ENCODE measurements at places on chromosomes 6 and 20. TPM values are rescaled to one million over a fixed set of nuclear protein-coding genes. Genes with fewer than 3 reads are reported as not detected.
A peak's percentile ranks its signal among the peaks of the same experiment; 100 is the strongest.

The BPI gene
- not detected for total RNA-seq

The EGFL8 gene
- total RNA-seq, result 5.2 TPM

The OR5V1 gene
- total RNA-seq, result not detected

The AIF1 gene
- total RNA-seq, result 27.3 TPM

The ARFGEF2 gene
- total RNA-seq, result 31.5 TPM

The RREB1 gene
- 30.3 TPM for total RNA-seq

DNA sequence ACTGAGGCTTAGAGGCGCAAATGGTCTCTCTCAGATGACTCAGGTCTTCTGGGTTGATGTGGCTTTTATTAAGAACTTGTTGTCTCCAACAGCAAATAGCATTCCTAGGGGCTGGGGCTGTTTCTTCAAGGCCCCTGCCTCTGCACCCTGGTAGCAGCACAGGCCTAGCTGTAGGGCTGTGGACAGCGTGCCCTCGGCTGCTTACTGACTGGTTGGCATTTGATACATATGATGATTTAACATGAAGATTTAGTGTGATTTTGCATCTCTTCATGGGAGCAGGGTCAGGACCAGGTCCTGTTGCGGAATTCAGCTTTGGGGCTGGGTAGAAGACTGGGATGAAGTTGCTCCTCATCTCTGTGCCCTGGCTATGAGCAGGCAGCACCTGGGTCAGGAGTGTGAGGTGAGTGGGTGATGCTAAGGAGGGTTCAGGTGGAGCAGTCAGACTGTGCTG is 24.3 kb upstream of the IER3 start:
- peaks cover 47% of the 10 kb centered on the region for H3K4me1 ChIP-seq
- no peak overlapping the region for H3K4me3 ChIP-seq
- H3K27ac ChIP-seq, result peak overlapping the region; percentile 64

GRCh38 chr20:12936020-12936419 is 72.8 kb upstream of the SPTLC3 start:
- H3K36me3 ChIP-seq, result no peaks in the 10 kb centered on the region
- no peaks in the 10 kb centered on the region for H3K4me1 ChIP-seq
- H3K4me3 ChIP-seq, result no peak overlapping the region
- no peak for DNase-seq
- H3K27ac ChIP-seq, result no peak overlapping the region

DNA sequence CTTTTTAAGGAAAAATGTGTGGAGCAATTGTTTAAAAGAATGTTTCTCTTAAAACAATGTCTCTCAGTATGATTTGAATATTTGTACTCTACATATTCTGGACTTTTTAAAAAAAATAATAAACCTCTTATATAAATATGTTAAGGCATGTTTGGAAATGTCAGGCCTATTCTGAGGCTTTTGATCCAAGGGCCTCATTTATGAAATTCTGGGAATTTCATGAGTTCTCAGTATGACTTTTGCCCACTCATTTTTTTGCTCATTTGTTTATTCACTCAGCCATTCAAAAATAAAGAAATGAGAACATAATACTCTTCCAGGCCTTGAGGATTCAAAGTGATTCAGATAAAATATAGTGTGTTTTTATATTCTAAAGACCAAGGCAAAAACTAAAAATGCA is 60.4 kb downstream of the DOK5 start:
- DNase-seq, result no peak
- no peak overlapping the region for H3K27ac ChIP-seq
- H3K4me1 ChIP-seq, result no peaks in the 10 kb centered on the region

DNA sequence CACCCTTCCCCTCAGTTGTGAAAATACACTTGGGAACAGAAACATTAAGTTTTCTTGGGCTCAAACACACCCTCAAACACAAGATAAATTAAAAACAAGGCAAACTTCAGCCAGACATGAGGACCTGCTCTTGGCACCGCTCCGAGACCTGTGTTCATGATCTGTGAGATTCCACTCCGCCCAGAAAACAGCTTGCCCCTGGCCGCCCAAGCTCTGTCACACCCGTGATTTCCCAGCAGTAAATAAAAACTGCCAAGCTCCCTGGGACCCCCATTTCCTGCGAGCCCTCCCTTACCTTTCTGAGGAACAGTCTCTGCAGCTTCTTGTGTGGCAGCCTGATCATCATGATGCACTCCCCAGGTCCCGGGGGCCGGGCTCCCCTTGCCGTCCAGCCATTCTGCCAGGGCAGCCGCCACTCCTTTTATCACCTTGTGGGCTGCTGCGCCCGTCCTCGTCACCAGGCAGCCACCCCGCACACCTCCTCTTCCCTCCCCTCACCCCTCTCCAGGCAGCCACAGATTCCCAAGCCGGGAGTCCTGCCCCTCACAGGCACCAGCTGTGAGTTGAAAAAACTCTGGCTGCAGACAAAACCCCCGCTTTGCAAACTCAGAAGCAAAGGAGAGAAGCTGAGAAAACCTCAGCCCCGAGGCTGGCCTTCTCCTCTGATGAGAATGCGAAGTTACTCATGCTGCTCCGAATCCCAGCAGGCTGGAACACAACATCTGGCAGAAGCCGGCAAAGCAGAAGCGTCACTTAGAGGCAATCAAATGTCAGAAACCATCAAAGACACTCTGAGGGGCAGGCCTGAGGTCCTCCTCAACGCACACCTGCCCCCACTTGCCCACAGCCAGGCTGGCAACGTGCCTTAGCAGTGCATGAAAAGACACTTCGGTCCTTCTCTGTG is 130.4 kb upstream of the RPS6KA2 start:
- no peak for DNase-seq
- H3K27me3 ChIP-seq, result no peaks in the 10 kb centered on the region
- H3K36me3 ChIP-seq, result no peaks in the 10 kb centered on the region
- H3K27ac ChIP-seq, result no peak overlapping the region

DNA sequence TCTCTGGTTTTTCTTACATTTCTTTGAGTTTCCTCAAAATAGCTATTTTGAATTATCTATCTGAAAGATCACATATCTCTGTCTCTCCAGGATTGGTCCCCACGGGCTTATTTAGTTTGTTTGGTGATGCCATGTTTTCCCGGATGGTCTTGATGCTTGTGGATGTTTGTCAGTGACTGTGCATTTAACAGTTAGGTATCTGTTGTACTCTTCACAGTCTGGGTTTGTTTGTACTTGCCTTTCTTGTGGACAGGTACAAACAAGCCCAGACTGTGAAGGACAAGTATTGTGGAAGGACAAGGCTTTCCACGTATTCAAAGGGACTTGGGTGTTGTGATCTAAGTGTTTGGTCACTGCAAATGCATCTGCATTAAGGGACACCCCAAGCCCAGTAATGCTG is 49.9 kb upstream of the TOP1 start:
- no peak overlapping the region for H3K4me3 ChIP-seq
- H3K4me1 ChIP-seq, result no peaks in the 10 kb centered on the region
- no peak overlapping the region for H3K27ac ChIP-seq
- no peaks in the 10 kb centered on the region for H3K36me3 ChIP-seq
- no peaks in the 10 kb centered on the region for H3K27me3 ChIP-seq

GRCh38 chr20:34155836-34156235 is 43.8 kb upstream of the EIF2S2 start:
- no peak for DNase-seq
- no peaks in the 10 kb centered on the region for H3K36me3 ChIP-seq
- no peaks in the 10 kb centered on the region for H3K4me1 ChIP-seq
- no peaks in the 10 kb centered on the region for H3K27me3 ChIP-seq

DNA sequence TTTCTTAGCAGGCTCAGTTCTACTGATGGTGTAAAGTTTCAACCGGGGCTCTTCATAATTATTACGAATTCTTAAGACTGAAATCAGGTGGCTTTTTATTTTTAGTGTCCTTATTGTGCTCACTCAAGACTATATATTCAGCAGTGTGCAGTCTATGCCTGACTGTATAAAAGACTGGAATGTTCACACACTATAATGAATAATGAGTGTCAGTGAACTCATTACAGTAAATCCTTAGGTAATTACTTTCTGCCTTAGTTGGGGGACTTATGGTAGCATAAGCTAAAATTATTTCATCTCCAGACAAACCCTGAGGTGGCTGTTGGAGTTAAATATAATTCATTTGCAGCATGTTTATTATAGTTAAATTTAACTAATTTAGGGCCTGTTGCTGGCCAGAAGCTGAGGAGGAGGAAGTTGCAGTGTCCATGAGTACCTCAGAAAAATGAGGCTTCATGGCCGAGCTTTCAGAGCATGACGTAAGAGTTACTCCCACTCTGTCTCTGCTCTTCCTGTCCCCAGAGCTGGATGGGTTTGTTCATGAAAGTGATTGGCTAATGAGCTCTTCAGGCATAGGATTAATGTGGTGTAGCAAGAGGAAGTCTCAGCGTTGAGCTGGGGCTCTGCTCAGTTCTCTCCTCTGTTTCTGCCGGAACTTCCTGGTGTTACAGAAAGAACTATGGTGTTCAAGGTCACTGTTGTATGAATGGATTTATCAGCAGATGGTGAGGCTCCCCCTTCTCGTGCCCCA is 335.7 kb downstream of the NRN1 start:
- no peaks in the 10 kb centered on the region for H3K27me3 ChIP-seq
- no peak for DNase-seq
- no peaks in the 10 kb centered on the region for H3K36me3 ChIP-seq
- no peak overlapping the region for H3K27ac ChIP-seq

DNA sequence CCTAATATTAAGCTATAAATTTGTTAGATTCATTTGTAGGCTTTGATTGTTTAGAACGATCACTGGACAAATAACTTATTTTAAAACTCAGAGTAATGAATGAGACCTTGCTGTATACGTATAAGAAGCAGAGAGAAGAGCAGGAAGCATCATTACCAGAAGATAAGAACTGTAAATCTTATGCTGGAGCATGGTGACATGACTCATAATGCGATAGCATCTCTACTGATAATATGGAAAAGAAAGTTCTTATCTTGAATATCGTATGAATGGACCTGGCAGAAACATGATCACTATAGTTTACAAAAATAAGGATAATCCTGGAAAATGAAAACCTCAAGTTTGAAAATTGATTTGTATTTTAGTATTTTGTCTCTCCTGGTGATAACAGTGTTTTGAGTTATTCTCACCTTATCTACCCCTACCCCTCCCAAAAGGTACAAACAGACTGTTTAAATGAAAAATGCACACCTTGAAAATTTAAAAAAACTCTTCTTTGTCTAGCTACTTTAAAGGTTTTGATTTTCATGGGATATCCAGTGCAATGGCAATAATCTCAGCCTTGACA is 2.0 kb upstream of the ZSCAN26 start:
- no peak overlapping the region for H3K27ac ChIP-seq
- H3K4me1 ChIP-seq, result peaks cover 31% of the 10 kb centered on the region
- no peaks in the 10 kb centered on the region for H3K36me3 ChIP-seq
- no peak for DNase-seq
- no peak overlapping the region for H3K4me3 ChIP-seq

GRCh38 chr6:160247457-160247883 is 11.2 kb downstream of the SLC22A2 start:
- no peak overlapping the region for H3K4me3 ChIP-seq
- no peak for DNase-seq
- H3K4me1 ChIP-seq, result no peaks in the 10 kb centered on the region
- no peak overlapping the region for H3K27ac ChIP-seq
- no peaks in the 10 kb centered on the region for H3K27me3 ChIP-seq

GRCh38 chr20:10537850-10538480 is 102.9 kb downstream of the SLX4IP start:
- H3K4me1 ChIP-seq, result no peaks in the 10 kb centered on the region
- DNase-seq, result no peak
- H3K27ac ChIP-seq, result no peak overlapping the region
- H3K27me3 ChIP-seq, result no peaks in the 10 kb centered on the region
- no peak overlapping the region for H3K4me3 ChIP-seq

GRCh38 chr6:9233226-9233625 is 797.9 kb upstream of the SLC35B3 start:
- no peak overlapping the region for H3K27ac ChIP-seq
- no peak overlapping the region for H3K4me3 ChIP-seq
- no peaks in the 10 kb centered on the region for H3K27me3 ChIP-seq
- no peaks in the 10 kb centered on the region for H3K4me1 ChIP-seq
- no peak for DNase-seq

GRCh38 chr6:39426073-39426456 is 103.6 kb upstream of the KCNK16 start:
- H3K27me3 ChIP-seq, result no peaks in the 10 kb centered on the region
- peaks cover 12% of the 10 kb centered on the region for H3K4me1 ChIP-seq
- H3K4me3 ChIP-seq, result no peak overlapping the region
- H3K36me3 ChIP-seq, result no peaks in the 10 kb centered on the region

DNA sequence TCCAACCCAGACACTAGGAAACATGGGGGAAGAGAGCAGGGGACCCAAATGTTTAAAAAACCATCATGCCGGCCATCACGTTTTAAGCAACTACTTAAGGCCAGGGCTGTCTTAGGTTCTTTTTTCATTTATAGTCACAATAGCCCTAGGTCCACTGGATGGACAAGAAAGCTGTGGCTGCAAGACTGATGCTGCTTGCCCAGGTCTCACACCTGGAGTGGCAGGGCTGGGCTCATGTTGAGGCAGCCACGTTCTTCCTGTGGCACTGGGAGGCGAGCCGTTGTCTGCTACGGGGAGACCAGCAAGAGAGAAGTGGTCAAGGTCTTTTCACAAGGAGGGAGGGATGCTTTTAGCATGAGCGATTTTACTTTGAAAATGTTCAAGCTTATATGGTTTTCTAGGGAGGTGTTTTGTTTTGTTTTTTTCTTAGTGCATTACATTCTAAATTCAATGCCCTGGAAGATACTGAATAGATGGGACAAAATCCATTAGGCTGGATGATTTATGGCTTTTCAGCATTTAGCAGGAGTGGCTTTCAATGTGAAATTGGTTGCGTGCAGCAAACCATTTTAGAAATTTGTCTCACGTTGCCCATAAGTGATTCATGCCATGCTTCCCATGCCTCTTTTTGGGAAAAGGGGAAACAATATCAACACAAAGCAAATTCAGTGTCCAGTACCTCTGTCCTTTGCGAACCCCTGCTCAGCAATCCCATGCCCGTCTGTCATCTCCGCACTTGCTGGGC is 106.6 kb upstream of the SNX9 start:
- no peaks in the 10 kb centered on the region for H3K27me3 ChIP-seq
- no peak overlapping the region for H3K4me3 ChIP-seq

DNA sequence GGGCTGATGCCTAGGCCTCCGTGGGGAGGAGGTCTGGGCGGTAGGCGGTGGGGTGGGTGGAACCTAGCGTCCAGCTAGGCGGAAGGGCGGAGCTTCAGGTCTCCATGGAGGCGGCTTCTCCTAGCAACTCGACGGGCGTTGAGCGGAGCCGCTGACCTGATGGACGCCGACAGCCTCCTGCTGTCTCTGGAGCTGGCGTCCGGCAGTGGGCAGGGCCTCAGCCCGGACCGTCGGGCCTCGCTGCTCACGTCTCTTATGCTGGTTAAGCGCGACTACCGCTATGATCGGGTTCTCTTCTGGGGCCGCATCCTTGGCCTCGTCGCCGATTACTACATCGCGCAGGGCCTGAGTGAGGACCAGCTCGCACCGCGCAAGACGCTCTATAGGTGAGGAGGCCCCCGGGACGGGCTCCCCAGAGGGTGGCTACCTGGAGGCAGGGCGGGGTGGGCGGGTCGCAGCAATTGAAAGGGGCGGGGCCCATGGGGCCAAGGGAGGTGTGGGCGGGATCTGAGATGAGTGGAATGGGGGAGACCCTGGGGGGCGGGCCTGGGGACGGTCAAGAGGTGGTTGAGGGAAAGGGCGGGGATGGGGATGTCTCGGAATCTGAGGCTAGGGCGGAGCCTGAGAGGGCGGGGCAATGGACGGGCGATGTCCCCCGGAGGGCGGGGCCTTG is at the start of gene RSPH9:
Gene RSPH9 (plus strand): TSS at position 97 of the 673 bp plus-strand sequence. CDS start 63 bp downstream, at position 160.
- H3K36me3 ChIP-seq, result peaks cover 24% of the 10 kb centered on the region
- H3K27me3 ChIP-seq, result no peaks in the 10 kb centered on the region
- DNase-seq, result no peak
- peaks cover 17% of the 10 kb centered on the region for H3K4me1 ChIP-seq
- peak within 1 kb of the TSS; percentile 12 for H3K27ac ChIP-seq
- peak within 1 kb of the TSS; percentile 46 for H3K4me3 ChIP-seq

- H3K4me3 ChIP-seq, result no peak overlapping the region
- H3K27ac ChIP-seq, result no peak overlapping the region
- no peaks in the 10 kb centered on the region for H3K36me3 ChIP-seq
- no peaks in the 10 kb centered on the region for H3K27me3 ChIP-seq
These were observed 21.5 kb upstream of the AAR2 start for GRCh38 chr20:36214684-36215256.

Measured in right atrium auricular region (tissue), 2 donors.